Thoracic aorta (tissue), 2 donors: ENCODE measurements at places on chromosomes 2 and 18. TPM values are rescaled to one million over a fixed set of nuclear protein-coding genes. Genes with fewer than 3 reads are reported as not detected.

PLGLB1 gene
- 8.4 TPM for total RNA-seq

PLEKHM3 gene
- total RNA-seq = 20.5 TPM

- H3K36me3 ChIP-seq = no peaks in the 10 kb centered on the region
- no peak for DNase-seq
- no peak overlapping the region for H3K27ac ChIP-seq
- no peaks in the 10 kb centered on the region for H3K27me3 ChIP-seq
- H3K4me3 ChIP-seq = no peak overlapping the region
These were observed 13.3 kb upstream of the POLE4 start for GRCh38 chr2:74944987-74945787.

DNA sequence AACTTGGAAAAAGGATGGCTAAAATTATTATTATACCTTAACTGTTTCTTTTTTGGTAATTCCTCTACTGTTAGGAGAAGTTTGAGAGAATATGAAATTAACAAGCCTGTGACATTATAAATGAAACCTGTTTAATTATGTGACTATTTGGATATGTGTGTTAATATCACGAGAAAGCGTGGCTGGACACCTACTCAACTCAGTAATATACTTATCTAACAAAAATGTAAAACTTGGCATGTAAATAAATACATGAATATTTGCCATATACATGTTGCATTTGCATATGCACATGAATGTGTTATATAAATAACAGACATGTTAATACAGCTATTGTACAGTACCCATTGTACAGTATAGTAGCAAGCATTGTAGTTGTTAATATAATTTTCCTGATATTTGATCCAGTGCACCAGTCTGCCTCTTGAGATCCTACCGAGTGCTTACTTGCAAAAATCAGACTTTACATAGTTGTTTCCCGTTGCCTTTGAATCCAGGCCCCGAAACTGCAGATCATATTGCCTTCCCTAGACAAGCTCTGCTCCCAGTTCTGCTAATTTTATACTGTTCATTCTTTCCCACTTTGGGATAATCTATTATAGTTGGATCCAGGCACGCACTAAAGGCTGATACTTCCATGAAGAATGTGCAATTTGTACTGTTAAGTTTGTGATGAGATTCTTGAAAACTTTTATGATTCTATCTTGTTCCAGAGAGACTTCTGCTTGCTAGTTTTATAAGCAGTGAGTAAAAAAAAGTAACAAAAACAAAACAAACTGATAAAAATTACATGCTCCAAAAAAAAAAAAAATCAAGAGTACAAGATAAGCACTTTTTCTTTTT lies 395.6 kb downstream of the ARHGAP15 start:
- no peak overlapping the region for H3K27ac ChIP-seq
- no peak overlapping the region for H3K4me3 ChIP-seq
- no peaks in the 10 kb centered on the region for H3K27me3 ChIP-seq
- peaks cover 55% of the 10 kb centered on the region for H3K4me1 ChIP-seq
- no peaks in the 10 kb centered on the region for H3K36me3 ChIP-seq
- DNase-seq = no peak

DNA sequence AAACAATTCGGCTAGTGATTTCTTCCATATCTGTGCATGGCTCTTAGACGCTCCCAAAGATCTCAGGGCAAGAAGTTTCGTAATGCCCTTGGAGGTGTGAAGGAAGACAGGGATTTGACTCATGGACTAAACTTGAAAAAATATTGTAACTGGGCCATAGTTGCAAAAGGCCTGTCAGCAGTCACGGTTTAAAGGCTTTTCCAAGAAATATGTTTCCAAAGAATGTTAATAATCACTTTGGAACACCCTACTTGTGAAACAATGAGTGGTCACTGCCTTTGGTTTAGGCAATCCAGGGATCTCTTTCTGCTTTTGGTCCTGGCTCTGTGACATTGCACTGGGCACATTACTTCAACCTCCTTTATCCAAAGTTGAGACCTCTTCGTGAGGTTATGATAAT lies 102.5 kb upstream of the RASGRP3 start:
- peaks cover 61% of the 10 kb centered on the region for H3K4me1 ChIP-seq
- H3K36me3 ChIP-seq = peaks cover 15% of the 10 kb centered on the region
- no peak overlapping the region for H3K4me3 ChIP-seq
- peak overlapping the region; percentile 25 for H3K27ac ChIP-seq
- H3K27me3 ChIP-seq = no peaks in the 10 kb centered on the region

- no peak overlapping the region for H3K27ac ChIP-seq
- DNase-seq = no peak
- H3K4me3 ChIP-seq = no peak overlapping the region
- H3K36me3 ChIP-seq = no peaks in the 10 kb centered on the region
These were observed 175.2 kb downstream of the SH3RF3 start for GRCh38 chr2:109304242-109304641.

GRCh38 chr2:104952976-104953375 lies 84.9 kb upstream of the MRPS9 start:
- DNase-seq = no peak
- no peaks in the 10 kb centered on the region for H3K27me3 ChIP-seq
- H3K36me3 ChIP-seq = no peaks in the 10 kb centered on the region
- H3K27ac ChIP-seq = no peak overlapping the region
- no peaks in the 10 kb centered on the region for H3K4me1 ChIP-seq

LOXHD1 gene
- 5.5 TPM for total RNA-seq

- H3K36me3 ChIP-seq = no peaks in the 10 kb centered on the region
- no peak for DNase-seq
- no peak overlapping the region for H3K4me3 ChIP-seq
- H3K27ac ChIP-seq = no peak overlapping the region
These were observed 51.4 kb downstream of the GREB1L start for GRCh38 chr18:21293479-21293878.

GRCh38 chr2:151096235-151096634 lies 165.4 kb downstream of the RBM43 start:
- no peaks in the 10 kb centered on the region for H3K36me3 ChIP-seq
- no peaks in the 10 kb centered on the region for H3K4me1 ChIP-seq
- no peaks in the 10 kb centered on the region for H3K27me3 ChIP-seq
- no peak overlapping the region for H3K4me3 ChIP-seq
- DNase-seq = no peak

DNA sequence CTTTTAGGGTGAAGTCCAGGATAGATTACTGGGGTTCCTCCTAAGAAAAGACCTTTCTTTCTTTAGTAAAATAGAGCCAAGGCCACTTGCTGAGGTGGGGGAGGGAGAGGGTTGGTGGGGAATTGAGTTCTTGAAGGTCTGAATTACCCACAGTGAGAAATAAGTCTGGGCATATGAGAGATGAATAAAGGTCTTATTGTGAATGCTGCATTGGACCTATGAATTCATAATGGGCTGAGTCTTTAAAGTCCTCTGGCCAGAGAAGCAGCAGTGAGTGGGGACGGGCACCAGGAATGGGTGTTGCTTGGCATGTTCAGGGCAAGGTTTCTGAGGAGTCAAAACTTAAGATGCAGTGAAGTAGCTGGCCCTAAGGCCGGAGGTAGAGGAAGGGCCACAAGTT lies 10.5 kb downstream of the MAPRE3 start:
- no peak overlapping the region for H3K27ac ChIP-seq
- H3K27me3 ChIP-seq = no peaks in the 10 kb centered on the region
- no peak overlapping the region for H3K4me3 ChIP-seq
- peaks cover 2% of the 10 kb centered on the region for H3K4me1 ChIP-seq

GTF2A1L gene
- total RNA-seq = 1.6 TPM

DNA sequence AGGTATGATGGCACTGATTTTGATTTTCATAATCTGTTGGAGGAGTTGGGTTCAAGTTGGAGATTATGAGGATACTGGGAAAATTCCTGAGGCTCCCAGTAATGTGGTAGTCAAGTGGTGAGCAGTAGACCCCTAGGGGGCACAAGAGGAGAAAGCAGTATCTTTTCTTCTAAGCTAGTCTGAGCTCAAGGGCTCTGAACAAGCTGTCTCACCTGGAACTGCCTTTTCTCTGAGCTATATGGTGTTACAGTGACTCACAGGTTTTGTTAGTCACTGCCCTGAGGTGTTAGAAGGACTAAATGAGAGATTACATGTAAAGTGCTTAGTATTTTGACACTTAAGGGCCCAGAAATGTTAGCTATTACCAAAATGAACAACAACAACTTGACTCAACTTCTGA lies 42.2 kb downstream of the CD302 start:
- peaks cover 9% of the 10 kb centered on the region for H3K36me3 ChIP-seq
- no peak for DNase-seq
- no peak overlapping the region for H3K27ac ChIP-seq
- H3K27me3 ChIP-seq = no peaks in the 10 kb centered on the region

SNTG2 gene
- 18.6 TPM for total RNA-seq

DNA sequence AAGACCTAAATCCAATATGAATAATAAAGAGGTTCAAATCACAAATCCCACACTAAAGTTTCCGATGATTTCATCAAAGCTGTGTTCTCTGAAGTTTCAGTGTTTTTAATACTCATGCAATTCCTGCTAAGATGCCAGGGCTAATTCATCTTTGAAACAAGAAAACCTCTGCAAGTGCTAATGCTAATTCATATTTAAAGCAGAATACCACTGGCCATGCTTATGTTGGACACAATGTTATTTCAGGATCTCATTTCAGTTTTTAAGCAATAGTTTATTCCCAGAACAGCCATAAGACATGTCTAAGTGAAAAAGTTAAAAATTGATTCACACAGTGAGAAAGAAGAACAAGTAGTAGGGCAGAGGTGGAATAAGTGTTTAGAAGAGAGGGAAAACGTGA lies 62.8 kb downstream of the GRB14 start:
- H3K27me3 ChIP-seq = no peaks in the 10 kb centered on the region
- no peak for DNase-seq
- H3K4me1 ChIP-seq = peaks cover 13% of the 10 kb centered on the region
- H3K36me3 ChIP-seq = no peaks in the 10 kb centered on the region
- no peak overlapping the region for H3K27ac ChIP-seq

- no peaks in the 10 kb centered on the region for H3K36me3 ChIP-seq
- peak overlapping the region; percentile 66 for H3K4me3 ChIP-seq
- DNase-seq = no peak
- H3K27me3 ChIP-seq = no peaks in the 10 kb centered on the region
- no peak overlapping the region for H3K27ac ChIP-seq
These were observed 799 bp downstream of the CYTIP start for GRCh38 chr2:157443090-157443489.

GRCh38 chr2:181370126-181370525 lies 87.1 kb upstream of the ITGA4 start:
- H3K4me3 ChIP-seq = no peak overlapping the region
- peaks cover 5% of the 10 kb centered on the region for H3K4me1 ChIP-seq
- H3K27ac ChIP-seq = no peak overlapping the region
- DNase-seq = no peak

- peak overlapping the region; percentile 11 for H3K4me3 ChIP-seq
- H3K4me1 ChIP-seq = peaks cover 68% of the 10 kb centered on the region
- no peaks in the 10 kb centered on the region for H3K27me3 ChIP-seq
- H3K27ac ChIP-seq = peak overlapping the region; percentile 99
- H3K36me3 ChIP-seq = no peaks in the 10 kb centered on the region
These were observed 85.4 kb downstream of the STPG4 start for GRCh38 chr2:47069628-47070154.

DNA sequence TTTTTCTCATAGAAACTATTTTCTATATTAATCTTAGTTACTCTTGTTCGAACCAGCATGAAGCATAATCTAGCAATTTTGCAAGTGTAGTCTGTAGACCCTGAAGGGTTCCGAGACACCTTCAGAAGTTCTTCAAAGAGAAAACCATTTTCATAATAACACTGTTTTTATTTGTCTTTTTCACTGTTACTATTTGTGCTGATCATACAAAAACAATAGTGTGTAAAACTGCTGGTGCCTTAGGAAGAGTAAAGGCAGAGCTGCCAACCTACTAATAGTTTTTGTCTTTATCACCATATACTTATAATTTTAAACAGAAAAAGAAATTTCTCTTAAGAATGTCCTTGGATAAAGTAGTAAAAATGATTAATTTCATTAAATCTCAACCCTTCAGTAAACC lies 218.9 kb downstream of the ZNF385B start:
- H3K36me3 ChIP-seq = no peaks in the 10 kb centered on the region
- no peak overlapping the region for H3K27ac ChIP-seq
- DNase-seq = no peak
- H3K4me1 ChIP-seq = no peaks in the 10 kb centered on the region
